ACHN (cell line): ENCODE measurements at places on chromosomes 3 and 15.

DNA sequence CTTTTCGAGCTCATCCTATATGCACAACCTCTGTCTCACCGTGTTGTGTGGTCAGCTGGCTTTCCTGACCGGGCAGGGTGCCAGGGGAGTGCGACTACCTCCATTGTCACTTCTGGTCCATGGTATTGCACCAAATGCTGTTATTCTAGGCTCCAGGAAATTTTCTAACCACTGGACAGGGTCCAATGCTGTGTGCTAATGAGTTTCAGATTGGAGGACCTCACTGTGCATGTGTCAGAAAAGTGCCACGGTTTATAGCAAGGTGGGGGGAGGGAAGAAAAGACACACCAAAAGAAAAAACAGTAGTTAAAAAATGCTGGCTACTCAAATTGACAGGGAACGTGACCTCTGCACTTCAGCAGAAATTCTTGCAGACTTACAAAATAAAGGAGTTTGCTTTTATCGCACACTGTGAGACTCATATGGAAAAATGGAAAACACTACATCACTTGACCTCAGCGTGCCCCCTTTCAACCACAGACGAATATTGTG, 480.1 kb downstream of the FOXP1 start:
- peak; percentile 14 for DNase-seq

DNA sequence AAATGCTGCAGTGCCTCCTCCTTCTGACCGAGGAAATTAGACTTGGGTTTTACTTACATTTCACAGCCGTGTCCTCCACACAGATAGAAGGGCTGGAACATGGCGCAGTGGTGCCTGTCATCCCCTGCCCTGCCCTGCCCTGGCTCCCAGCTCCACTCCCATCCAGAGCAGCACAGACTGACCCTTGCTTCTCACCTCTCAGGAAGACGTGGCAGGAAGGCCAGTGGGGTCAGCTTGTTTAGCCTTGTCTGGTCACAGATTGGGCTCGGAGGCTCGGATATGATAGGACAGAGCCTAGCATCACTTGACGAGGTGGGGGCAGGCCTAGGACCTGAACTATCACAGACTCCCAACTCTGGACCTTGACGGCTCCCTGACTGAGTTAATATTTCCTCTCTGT, 88.5 kb downstream of the LINGO1 start:
- no peak for DNase-seq

- no peak for DNase-seq
Observed at GRCh38 chr3:182435860-182436259, 357.4 kb upstream of the ATP11B start.

DNA sequence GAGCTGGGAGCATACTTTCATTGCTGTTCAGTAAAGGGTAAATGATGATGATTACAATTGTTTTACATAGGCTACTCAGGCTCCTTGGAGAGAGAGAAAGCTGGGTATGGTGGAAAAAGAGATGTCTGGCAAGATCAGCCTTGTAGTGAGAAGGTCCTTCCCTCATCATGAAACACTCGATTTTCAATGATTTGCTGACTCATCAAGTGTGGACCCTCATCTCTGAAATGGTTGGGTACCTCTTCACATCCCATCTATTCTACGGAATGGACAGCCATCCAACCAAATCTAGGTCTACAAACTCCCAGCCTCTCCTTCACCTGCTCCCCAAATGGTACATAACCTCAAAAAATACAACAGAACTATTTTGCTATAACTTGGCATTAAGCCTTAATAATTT, 370.5 kb upstream of the WNT5A start:
- DNase-seq: no peak

DNA sequence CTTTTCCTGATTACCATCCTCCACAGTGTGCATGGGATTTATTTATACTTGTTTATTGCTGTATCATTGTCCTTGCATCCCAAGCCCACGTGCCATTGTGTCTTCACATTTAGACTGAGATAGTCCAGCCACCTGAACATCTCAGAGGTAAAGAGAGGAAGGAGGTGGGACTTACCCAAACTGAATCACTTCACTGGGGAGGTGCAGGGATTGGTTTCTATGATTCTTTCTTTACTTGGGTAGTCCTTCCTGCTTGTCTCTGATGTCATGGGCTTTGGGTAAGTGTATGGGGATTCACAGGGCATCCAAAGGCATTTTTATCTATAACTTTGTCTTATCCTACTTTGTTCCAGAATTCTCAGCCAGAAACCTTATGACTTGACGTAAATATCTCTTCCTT, 141.5 kb upstream of the UMPS start:
- DNase-seq: no peak

DNA sequence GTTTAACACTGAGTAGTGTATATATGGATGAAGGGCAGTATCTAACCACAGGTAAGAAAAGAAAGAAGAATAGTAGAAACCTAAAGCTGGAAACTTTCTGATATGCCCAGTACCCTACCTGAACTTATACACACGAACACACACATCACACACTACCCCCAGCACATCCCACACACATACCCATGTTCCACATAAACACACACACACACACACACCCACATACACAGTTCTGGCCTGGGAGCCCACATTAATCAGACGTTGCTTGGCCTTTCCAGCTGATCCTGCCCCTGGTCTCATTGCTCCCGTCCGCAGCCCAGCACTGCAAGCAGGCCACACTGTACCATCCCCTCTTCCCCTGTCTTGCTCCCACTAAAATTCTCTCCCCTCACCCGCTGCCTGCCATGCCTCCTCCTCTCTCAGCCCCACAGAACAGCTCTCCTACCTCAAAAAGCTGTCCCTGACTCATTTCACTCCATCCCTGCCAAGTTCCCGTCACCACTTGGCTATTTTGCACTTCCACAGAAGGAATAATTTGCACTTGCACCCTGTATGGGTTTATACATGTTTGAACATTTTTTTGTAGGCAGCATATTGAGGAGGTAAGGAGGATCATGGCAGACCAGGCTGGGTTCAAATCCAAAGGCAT, 185.8 kb upstream of the PPP2R3A start:
- no peak for DNase-seq

- DNase-seq: peak; percentile 10
Observed at GRCh38 chr3:76646921-76647562, 392.9 kb upstream of the ROBO2 start.
